ENCODE measurements at places on chromosomes 5 and 9.

DNA sequence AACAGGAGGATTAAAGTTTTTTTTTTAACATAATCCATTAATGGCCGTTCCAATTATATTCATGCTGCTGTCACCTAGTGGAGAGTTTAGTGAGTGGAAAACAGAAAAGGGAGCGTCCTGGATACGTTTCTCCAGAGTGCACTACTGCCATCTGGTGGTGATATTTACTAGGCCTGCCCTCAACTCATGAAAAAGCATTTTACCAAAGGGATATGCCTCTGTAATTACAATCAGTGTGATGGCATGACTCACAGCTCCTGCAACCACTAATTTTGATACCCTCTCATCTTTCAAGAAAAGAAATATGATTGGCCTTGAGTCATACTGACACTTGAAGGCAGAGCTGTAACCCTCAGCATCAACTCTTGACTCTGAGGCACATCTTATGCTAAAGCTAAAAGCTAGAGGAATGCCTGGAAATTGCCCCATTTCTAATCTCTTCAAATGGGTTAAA is 20.1 kb downstream of the MINAR2 start:
- peak; percentile 78 for DNase-seq

DNA sequence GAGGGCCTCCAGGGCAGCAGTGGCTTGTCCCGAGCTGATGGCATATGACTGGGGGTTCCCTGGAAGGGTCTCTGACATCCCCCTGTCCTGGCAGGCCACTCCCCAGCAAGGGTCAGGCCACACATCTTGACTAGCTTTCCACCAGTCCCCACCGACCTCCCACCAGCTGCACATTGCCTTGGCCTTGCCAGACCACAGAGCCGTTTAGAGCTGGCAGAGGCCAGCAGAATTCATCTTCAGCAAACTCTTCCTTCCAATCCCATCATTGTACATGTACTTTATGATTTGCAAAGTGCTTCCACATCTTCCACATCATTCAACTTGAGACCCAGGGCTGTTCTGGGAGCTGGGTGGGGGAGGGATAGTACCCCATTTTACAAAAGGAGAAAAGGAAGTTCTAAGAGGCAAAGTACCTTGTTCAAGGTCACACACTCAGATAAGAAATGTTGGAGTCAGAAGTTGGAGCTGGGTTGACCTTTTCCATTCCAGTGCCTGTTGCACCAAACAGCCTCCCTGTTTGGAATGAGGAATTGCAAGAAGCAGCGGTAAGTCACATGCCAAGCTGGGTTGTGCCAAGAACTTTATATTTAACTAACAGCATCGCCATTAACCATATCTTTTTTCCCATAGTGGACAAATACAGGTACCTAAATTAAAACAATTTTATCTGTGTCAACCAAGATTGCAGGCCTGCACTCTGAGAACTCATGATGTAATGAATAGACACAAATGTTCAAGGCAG is 25.8 kb upstream of the COL15A1 start:
- DNase-seq, result no peak

DNA sequence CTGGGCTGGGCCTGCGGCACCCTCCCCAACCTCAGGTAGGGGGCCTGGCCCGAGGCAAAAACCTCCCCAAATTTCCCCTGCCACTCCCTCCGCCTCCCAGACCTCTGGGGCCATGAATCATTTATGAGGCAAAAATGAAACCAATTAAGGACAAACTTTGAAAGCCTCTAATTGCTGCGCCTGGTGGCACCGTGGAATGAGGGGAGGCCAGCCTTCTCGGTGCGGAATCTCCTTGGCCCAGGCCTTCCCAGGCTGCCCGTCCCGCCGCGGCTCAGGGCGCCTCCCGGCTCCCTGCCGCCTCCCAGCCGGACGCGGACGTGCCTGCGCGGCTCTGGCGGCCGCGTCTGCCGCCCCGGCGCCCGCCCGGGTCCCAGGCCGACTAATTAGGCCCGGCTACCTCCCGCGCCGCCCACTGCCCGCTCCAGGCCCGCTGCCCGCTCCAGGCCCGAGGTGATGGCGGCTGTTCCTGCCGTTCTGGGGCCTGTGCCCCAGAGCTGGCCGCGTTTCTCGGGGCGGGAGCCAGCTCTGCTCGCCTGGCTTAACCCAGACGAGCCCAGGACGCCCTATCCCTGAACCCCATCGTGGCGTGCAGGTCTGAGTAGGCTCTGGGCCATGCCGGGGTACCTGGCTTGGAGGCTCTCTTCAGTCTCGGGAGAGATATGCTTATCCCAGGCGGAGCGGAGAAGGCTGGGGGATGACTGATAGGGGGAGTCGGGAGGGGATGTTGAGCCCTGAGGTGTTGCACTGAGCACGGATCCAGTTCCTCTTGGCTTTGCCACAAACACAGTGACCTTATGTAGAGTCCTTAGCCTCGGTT is 20.1 kb downstream of the CXXC5 start:
- DNase-seq, result peak; percentile 54

DNA sequence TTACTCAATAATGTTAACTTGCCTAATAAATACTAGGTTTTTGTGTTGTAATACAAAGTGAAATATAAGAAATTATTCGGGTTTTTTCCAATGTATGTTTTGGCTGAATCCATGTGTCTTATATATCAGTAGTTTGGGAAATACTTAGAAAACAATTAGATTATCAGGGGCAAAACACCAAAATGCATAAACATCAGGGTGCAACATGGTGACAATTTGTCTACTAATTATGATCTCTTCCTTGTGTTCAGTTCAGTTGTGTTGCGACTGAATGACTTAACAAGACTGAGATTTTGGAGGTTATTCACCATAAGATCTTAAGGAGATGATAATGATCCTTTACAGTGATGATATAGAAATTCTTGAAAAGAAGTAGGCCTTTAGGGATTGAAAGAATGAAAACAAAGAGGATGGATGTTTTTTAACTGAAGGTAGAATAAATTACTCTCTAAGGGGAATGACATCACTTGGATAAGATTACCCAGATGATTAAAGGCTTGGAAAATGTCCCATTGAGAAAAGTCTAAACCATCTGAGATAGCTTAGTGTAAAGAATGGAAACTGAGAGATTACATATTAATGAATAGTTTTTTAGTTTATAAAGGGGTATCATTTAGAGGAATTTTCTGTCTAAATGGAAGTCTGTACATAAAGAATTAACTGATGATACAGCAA is 415.8 kb downstream of the SPATA31D1 start:
- no peak for DNase-seq

DNA sequence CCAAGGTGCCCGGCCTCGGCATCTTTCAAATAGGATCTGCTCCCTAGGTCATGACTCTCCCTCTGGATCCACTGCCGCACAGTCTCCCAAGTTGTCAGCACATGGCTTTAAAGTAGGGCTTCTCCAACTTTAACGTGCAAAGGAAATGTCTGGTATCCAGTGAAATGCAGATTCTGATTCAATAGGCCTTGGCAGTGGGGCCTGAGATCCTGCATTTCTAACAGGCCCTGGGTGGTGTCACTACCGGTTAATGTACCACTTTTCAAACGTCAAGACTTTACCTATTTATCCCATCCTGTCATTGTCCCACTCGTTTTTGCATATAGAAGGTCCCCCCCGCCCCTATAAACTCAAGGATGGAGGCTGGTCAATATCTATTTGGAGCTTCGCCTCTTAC is 137.6 kb upstream of the ZNF618 start:
- no peak for DNase-seq

GRCh38 chr5:121693864-121694263 is 157.8 kb upstream of the FTMT start:
- DNase-seq, result no peak

GRCh38 chr9:129586685-129587084 is 34.2 kb downstream of the C9orf50 start:
- DNase-seq, result no peak

DNA sequence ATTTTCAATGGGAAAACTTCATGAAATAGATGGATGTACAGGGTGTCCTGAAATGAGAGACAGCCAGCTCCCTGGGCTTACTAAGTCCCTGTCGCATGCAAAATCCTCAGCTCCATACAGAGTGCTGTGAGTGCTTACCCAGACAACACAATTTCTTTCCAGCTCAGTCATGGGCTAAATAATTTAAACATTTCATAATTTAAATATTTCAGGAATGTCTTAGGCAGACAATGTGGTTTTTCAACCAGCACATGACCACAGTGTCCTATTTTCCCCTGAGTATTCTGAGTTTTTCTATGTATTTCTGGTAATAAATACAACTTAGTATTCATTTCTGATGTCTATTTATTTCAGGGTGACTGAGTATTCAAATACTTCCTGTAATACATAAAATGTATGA is 188.5 kb upstream of the SNX2 start:
- no peak for DNase-seq

GRCh38 chr5:7763621-7764072 is 87.3 kb downstream of the CFAP90 start:
- DNase-seq, result no peak

DNA sequence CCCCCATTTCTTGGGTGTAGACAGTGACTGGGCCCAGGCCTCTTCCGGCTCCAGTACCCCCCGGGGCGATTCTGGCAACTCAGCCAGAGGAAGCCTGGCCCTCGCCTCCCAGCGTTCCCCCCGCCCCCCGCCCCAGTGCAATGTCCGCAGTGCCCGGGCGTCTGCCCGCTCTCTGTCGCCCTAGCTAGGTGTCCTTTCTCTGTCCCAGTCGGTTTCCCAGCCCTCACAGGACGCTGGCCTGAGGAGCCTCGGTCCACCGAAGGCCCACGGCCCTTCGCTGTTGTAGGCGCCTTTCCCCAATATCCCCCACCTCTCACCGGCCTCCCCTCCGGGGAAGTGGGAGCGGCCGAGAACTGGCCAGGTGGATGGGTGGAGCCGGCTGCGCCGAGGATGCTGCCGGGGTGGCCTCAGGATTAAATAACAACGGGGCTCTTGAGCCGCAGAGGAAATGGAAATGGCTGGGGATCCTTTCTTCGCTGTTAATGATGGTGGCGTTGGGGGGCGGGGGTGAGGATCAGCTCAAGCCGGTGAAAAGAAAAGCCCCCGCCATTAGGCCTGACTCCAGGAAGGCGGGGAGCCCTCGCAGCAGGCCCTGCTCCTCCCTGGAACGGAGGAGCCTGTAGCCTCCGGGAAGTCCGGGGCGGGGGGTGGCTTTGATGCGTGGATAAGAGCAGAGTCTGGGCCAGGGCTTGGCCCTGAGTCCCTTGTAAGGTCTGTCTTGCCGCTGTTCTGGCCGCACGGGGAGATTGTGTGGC is 1.1 kb upstream of the SPRY4 start:
- DNase-seq, result peak; percentile 47

GRCh38 chr9:127526655-127527559 is 75.6 kb downstream of the LRSAM1 start:
- DNase-seq, result no peak

DNA sequence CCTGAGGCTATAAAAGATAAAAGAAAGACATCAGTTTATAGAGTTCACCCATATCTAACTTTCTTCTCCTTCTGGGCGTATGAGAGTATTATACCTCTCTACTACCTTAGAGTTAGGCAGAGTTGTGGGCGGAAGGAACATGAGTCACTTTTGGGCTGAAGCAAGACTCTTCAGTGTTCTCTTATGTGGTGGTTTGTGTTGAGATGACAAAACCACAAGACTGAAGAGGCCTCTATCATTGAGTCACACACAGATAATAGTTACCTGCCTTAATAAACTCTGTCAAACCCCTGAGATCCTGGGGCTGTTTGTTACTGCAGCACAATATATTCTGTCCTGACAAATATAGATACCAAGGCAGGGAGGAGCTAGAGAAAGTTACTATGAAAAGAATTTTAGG is 184.2 kb downstream of the EFNA5 start:
- DNase-seq, result no peak

DNA sequence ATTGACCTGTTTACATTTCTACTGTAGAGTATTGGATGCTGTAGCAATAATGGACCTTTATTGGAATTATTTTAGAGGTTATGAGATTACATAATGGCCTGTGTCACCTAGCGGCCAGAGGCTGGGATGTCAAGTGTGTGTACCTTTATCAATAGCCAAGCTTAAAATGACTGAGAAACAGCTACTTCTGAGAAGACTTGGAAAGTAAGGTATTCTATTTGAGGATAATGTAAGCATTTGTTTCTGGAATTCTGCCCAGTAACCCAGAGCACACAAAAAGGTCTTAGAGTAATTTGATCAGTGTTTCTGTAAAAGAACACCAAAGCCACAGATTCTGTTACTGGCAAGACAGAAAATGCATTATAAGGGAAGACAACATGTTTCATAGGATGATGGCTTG is 116.8 kb downstream of the MACIR start:
- DNase-seq, result no peak

DNA sequence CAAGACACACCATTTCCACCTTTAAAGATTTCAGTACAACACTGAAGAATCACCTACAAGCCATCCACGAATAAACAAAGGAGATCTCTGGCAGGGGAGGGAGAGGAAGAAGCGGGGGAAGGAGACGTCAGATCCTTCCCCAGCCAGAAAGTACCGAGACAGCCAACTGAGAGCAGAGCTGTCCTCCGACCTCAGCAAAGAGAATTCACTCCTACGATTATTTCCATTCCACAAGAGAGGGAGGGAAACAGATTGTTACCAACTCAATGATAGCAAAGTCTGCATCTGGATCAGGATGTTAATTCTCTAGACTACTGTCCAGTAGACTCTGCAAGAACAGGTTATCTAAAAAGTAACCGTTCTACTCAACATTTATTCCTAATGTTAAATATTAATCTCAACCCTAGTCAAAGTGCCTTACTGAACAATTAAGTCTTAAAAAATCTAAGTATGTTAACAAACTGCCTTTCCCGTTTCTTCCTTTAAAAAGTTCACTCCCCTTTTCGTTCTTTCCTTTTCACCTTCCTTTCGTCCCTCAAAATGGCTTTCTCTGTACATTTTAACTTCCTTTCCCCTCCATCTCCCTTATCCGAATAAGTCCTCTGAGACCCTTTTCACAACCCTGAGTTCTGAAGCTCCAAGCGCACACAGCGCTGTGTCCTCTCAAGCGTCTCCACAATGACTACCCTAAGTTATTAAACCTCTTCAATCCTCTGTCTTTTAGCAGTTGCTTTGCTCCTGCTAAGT is 1.4 kb downstream of the CHD1 start:
- DNase-seq, result peak; percentile 24

DNA sequence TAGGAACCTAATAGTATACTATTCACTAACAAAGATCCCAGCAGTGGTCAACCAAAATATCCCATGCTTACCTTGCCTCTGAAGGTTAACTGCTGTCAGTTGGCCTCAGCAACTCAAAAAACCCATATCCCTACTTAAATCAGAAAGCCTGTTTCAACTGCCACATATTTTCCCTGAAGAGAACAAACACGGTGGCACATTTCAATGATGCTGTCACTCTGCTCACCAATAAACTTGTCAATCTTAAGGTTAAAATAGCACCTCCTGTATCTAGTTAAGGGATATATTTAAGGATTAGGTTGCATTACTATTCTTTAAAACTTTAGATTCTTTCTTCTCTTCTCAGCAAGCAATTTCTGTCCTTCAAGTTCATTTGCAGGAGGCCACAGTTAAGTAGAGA is 986.9 kb downstream of the CDH18 start:
- no peak for DNase-seq

DNA sequence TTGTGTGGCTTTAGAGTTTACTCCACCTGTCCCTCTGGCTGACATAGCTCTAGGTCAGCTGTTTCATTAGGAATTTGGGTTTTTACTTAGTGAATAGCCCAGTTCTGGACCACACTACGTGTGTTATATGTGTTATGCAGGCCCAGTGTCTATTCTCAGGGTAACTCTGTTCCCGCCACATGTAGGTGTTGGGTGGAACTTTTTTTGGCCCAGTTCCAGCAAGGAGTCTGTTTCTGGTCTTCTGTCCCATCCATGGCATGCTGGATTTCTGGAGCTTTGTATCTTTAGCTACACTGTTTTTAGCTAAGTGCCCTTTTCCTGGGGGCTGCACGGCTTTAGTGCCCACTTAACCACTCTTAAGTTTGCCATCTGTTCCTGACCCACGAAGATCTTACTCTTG is 15.5 kb downstream of the RMI1 start:
- DNase-seq, result no peak

- no peak for DNase-seq
Observed at GRCh38 chr9:34158362-34158869, 20.4 kb upstream of the UBAP1 start.
